Smooth muscle cell of the umbilical artery (primary cell): ENCODE measurements at places on chromosomes 16 and 17. TPM values are rescaled to one million over a fixed set of nuclear protein-coding genes. Genes with fewer than 3 reads are reported as not detected.

The SOX15 gene
- 0.30 and 0.32 TPM in 2 replicates for total RNA-seq

The CDIPT gene
- total RNA-seq, result 69.5 and 81.7 TPM in 2 replicates

The ADAMTS18 gene
- under 0.01 TPM in 1 of 2 replicates, not detected in the other for total RNA-seq

The CTRB2 gene
- total RNA-seq, result not detected in 2 replicates

The CES5A gene
- not detected in 2 replicates for total RNA-seq

The KRTAP1-5 gene
- total RNA-seq, result 0.23 and 0.30 TPM in 2 replicates

The DNAH9 gene
- total RNA-seq, result not detected in 2 replicates

The KIF18B gene
- 0.30 and 3.2 TPM in 2 replicates for total RNA-seq

The TMEM106A gene
- total RNA-seq, result 4.8 and 7.9 TPM in 2 replicates

The SLFN12L gene
- total RNA-seq, result under 0.01 TPM in 1 of 2 replicates, not detected in the other

The USP43 gene
- total RNA-seq, result under 0.01 TPM in 1 of 2 replicates, not detected in the other
